ENCODE measurements at places on chromosomes 1 and 21.

DNA sequence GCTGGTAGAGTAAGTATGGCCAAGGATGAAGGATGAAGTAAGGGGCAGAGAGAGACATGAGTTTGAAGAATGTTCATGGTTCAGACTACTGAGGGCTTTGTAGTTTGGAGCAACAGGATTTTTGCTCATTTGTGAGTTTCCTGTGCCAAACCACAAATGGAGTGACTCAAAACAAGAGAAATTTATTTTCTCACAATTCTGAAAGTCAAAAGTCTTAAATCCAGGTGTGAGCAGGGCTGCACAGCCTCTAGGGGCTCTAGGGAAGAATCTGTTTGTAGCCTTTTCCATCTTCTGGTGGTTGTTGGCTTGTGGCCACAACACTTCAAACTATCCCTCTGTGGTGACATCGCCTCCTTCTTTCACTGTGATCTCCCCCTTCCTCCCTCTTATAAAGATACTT is 58.9 kb downstream of the RHOU start:
- no peak for DNase-seq

- DNase-seq: no peak
Observed at GRCh38 chr1:77375990-77376389, 94.2 kb downstream of the AK5 start.

- no peak for DNase-seq
Observed at GRCh38 chr1:65832296-65832695, 39.6 kb downstream of the PDE4B start.

GRCh38 chr1:43453442-43454269 is at the start of gene HYI:
Gene HYI (minus strand): TSS chr1:43453931. CDS start chr1:43453793, 138 bp downstream.
- DNase-seq: peak; percentile 73

- peak; percentile 89 for DNase-seq
Observed at GRCh38 chr1:46394108-46394871, at the start of gene FAAH. Gene FAAH (plus strand): TSS chr1:46394317. CDS start chr1:46394349, 32 bp downstream.

DNA sequence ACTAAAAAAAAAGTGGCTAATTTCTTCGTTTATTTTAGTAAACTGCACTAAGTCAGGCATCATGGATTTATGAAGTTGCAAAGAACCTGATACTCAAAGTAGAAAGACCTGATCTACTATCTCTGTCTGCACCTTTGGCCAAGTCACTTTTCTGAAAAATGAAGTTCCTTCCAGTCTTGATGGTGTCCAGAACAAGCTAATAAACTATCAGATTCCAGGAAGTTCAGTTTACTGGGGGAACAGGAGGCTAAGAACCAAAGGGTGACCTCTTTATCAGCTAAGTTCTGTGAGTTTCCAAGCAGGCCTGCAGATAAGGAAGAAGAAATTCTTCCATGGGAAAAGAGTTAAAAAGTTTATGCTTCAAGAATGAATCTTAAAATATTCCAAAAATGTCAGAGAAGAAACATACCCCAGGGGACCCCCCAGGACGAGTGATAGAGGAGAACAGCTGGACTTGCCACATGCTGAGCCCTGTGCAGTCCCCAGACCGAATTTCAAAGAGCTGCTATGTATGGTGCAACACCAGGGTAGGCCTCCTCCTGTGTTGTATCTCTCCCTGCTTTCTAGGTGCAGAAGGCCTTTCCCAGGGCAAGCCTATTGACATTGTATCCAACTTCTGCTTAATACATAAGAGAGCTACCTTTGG is 72.8 kb upstream of the FGGY start:
- DNase-seq: no peak

GRCh38 chr1:169901115-169901514 is 7.4 kb upstream of the SCYL3 start:
- no peak for DNase-seq

- no peak for DNase-seq
Observed at GRCh38 chr1:67749263-67749843, 64.4 kb downstream of the GADD45A start.

DNA sequence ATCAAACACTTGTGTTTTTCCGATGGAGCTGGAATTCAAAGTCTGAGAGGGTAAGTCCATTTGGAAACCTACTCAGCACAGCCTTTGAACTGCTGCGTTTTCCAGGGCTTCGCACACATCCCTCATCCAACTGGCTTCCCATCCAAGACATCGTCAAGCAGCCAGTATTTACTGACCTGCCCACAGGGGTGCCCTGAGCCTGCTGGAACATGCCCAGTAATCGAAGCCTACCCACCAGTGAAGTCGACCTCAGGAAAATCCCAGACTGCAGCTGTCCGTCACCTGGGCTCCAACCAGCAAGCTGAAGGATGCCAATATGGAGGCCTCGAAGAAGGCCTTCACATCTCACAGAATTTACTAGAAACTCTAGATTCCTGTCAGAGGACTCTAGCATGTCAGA is 261.6 kb downstream of the PLPP3 start:
- no peak for DNase-seq

- DNase-seq: no peak
Observed at GRCh38 chr1:30704271-30704670, 19.1 kb downstream of the MATN1 start.

GRCh38 chr1:84736445-84736844 is 46.2 kb upstream of the SSX2IP start:
- DNase-seq: no peak

GRCh38 chr1:84282780-84283333 is 18.7 kb upstream of the SAMD13 start:
- DNase-seq: no peak

GRCh38 chr1:62012836-62013235 is 181.8 kb upstream of the L1TD1 start:
- DNase-seq: peak; percentile 11

DNA sequence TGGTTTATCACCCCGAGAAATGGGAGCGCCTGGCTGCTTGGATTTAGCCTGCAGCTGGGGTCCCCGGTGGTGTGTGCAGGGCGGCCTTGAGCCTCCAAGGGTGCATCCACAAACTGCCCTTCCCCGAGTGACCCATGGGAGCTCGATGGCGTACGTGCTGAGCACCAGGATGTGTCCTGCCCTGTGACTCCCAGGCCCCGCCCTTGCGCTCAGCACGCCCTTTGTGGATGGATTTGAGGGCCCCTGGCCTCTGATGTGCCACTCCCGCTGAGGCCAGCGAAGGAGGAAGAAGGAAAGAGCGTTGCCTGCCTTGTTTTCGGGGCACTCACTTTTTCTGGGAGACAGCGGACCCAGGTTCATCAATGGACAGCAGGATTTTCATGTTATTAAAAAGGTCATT is 1.7 kb upstream of the TFF3 start:
- DNase-seq: peak; percentile 53

- no peak for DNase-seq
Observed at GRCh38 chr1:77539519-77540142, 142.8 kb downstream of the ZZZ3 start.

DNA sequence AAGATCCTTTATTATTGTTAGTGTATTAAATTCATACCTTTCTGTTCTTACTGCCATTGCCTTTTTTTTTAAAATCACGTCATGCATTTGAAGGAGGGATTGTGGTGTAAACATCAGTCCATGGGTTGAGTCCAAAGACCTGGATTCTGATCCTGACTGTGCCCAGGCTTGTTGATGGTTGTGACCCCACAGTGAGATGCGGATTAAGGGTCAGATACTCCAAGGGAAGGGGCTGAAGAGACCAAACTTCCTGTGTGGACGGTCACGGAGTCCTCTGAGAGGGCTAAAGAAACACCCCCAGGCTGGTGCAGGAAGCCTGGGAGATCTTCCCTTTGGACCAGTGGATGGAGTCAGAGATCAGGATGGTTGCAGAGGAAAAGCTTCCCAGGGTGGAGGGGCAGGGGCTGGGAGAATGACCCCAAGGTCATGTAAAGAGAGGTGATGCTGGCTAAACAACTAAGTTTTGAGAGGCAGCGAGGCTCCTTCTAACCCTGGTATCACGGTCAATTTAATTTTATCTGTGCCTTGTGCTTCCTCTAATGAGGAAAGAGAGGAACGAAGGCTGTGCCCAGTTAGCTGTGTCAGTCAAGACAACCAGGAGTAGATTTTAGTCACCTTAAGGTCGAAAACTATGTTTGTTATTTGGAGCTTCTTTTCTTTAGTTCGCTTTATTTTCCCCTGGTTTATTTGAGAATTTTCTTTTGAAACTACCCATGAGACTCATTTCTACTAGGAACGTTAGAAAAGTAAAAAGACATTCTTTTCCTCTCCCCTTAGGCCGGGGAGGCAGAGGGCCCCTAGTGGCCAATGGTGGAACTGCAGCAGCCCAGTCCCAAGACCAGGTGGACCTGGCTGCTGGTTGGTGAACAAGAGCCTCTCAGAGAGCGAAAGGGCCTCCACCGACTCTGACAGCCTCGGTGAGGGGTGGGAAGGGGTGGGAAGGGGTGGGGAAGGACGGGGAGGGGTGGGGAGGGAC is 8.7 kb upstream of the GPR161 start:
- peak; percentile 65 for DNase-seq

- no peak for DNase-seq
Observed at GRCh38 chr21:26096494-26097371, 73.8 kb downstream of the APP start.

GRCh38 chr1:32334864-32335534 is 1.0 kb downstream of the MARCKSL1 start:
- DNase-seq: peak; percentile 93

DNA sequence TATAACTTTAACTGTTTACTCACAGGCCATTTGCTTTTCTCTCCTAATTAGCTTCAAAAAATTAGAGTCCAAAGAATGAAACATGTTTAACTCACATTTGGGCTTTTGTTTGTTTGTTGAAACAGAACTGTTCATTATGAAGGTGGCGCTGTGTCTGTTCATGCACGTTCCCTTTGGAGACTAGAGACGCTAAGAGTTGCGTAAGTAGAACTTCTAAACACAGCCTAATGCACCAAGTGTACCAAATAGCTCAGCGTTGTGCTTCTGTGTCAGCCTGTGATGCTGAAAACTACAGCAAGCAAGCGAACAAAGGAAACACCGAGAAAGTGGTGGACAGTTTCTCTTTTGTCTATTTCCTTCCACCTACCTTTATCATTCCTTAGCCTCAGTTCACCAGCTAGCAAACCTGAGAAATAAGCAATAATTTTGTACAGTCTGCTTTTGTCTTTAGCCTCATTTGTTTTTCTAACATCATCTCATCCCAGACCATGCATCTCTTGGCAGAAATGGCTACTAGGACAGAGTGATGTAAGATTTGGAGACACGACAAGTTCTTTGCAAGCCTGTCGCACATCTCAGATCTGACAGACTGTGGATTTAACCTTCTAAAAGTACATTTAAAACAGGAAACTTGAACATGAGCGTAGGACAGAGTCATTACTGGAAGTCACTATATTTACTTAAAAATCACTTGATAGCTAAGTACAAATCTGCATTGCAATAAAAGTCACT is 375.1 kb downstream of the RYR2 start:
- no peak for DNase-seq

GRCh38 chr1:116493484-116494352 is 77.1 kb downstream of the CD58 start:
- DNase-seq: no peak

GRCh38 chr1:26493938-26494337 is 21.7 kb downstream of the HMGN2 start:
- no peak for DNase-seq

DNA sequence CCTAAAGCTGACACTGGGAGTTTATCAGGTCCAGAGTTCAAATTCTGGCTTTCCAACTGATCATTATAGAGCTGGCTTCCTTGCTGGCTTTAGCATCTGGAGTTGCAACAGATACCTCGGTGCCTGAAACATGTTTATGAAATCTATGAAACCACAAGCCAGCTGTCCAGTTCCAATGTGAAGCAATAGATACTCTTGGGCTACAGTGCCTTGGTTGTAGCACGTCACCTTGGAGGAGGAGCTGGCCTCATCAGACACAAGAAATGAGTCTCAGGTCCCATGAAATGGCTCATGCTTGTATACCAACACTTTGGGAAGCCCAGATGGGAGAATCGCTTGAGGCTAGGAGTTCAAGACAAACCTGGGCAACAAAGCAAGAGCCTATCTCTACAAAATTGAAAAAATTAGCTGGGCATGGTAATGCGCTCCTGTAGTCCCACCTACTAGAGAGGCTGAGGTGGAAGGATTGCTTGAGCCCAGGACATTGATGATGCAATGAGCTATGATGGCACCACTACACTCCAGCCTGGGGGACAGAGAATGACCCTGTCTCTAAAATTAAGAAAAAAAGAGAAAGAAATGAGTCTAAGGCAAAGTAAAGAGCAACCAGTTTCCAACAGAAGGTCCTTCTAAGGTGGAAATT is 132.5 kb upstream of the ZNF648 start:
- no peak for DNase-seq

DNA sequence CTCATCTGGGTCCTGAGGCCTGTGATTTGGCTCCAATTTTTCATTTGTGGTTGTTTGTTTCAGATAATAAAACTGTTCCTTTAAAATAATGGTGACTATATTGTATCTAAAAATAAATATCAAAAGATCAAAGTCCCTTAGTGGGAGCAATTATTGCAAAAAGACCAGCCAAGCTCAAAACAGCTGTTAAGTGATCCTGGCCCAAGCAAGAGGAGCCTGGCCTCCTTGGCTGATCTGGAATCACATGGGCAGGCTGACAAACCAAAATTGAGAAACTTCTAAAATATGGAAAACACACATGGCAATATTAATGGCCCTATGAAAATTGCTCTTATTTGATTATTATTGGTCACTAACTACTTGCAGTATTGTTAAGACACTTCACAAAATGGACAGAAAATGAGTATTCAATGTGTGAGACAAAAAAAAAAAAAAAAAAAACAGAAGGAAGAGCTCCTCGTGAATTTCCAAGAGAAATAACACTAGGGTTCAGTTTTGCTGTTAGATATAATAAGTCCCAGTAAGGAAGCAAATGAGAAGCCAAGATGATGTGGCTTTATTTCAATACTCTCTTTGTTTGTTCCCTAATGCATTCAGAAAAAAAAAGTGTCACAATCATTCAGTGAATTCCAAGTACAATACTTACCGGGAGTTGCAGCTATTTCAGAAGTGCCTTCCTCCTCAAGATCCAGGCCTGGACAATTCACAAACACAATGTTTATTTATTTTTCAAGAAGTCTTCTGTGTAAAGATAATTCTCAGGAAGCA is 105.1 kb downstream of the SEC16B start:
- no peak for DNase-seq

DNA sequence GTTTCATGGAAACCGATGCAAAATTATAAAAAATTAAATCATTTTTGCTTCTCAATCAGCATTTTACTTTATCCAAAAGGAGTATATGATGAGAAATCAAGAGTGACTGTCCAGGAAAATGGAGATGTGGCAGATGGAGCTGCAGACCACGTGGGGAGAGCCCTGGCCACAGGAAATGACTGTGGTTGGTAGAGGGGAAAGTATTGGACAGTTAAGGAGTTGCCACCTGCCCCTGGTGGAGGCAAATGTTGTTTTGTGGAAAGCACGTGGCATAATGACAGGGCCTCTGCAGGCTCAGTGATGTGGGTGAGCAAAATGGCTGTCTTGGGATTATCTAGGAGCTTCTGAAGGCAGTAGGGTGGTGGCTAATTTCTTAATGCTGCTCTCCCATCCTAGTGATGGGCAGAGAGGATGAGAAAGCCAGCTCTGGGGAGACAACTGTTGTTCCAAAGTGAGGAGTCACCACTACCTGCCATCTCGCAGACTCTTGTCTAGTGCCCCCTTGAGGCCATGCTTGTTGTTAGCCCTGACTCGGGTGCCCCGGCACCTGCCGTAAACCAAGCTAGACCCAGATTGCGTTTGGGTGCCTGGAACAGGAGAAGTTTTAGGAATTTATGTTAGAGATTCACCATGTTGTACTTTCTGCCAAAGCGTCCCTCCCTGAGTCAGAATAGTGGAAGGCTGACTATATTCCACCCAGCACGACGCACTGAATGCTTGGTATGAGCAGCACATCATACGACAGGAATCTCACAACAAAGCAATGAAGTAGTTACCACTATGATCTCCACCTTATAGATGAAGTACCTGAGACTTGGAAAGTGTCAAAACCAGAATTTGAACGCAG is 144.0 kb downstream of the ROR1 start:
- DNase-seq: no peak
